Activated naive CD4-positive, alpha-beta T cell treated with anti-CD3 and anti-CD28 coated beads, Interleukin-2, amount 50 U/mL, for 72 hours (primary cell): ENCODE measurements at places on chromosomes 4 and X.
A peak's percentile ranks its signal among the peaks of the same experiment; 100 is the strongest.

GRCh38 chrX:108384783-108385182 is 53.4 kb downstream of the COL4A6 start:
- no peak for DNase-seq

- DNase-seq = no peak
Measured at GRCh38 chrX:116204932-116205331, 34.4 kb downstream of the AGTR2 start.

GRCh38 chr4:159540038-159540437 is 437.2 kb downstream of the RAPGEF2 start:
- no peak for DNase-seq

GRCh38 chrX:287670-288069 is 6.5 kb downstream of the PLCXD1 start:
- no peak for DNase-seq

DNA sequence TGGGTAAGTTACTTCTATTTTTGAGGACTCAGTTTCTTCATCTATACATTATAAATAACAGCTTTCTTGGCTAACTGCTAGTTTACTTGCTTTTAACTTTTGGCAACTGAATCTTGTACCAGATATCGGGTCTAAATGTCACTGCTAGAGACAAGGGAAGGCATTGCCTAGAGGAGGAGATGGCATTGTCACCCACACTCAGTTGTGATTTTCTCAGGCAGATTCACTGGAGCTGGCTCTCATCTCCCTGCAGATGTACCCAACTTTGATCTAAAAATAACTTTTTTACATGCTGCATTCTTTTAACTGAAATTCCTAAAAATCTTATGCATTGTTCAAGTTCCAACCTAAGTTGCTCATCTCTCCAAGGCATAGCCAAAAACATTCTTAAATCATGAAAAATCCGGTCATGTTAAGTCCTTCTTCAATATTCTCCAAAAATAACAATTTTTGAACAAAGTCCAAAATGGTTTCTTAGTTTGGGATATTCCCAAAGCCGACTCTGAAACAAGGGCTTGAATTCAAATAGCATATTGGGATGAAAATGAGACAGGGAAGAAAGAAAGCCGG is 469.0 kb upstream of the BOD1L1 start:
- no peak for DNase-seq

GRCh38 chr4:75924309-75924827 is 16.4 kb downstream of the NAAA start:
- DNase-seq = no peak

GRCh38 chrX:2638279-2638678 is 52.8 kb upstream of the CD99 start:
- DNase-seq = no peak

DNA sequence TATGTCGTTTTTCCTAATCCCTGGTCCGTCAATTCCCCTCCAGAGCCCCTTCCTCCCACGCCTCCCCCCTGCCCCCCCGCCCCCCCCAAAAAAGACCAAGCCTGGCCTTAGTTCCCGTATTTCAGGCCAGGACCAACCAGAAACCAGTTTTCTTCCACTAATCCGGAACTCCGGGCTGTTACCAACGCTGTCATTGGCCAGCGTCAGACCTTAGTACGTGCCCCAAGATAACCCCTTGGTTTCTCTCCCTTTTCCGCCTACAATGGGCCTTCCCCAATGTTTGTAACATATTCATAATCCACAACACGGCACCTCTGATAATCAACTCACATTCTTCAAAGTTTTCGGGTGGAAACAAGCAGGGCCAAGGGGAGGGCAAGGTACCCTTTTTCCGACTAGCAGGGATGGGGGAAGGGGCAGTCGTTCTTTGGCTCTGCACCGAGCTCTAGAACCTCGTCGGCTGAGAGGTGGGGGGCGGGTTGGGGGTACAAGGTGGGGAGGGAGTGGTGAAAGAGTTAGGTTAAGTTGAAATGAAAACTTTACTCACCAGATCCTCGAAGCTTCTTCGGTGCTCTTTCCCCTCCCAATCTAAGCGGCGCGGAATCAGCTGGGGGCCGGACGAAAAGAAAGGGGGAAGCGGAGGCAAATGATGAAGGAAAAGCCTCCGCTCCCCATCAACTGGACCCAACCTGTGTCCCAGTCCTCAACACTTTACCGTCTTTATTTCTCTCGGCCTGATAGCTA is 1.5 kb downstream of the BRWD3 start:
- DNase-seq = peak; percentile 68

DNA sequence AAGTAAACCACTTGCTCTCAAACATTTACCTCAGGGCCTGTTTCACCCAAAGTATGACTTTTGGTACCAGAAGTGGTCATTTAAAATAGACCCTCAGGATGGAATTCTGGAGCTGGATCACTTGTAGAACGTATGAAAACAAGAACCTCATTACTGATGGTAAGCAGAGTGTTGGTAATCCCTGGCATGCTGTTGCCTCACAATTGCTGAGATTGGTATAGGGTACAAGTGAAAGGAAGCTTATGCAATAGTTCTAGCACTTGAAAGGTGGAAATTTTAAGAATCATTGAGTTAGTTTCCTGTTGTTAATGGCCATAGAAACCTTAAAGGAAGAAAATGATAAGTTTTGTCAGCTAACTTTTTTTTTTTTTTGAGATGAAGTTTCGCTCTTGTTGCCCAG is 22.3 kb upstream of the THOC2 start:
- DNase-seq = no peak

- DNase-seq = no peak
Measured at GRCh38 chrX:97400492-97400891, 516.8 kb downstream of the RPA4 start.

DNA sequence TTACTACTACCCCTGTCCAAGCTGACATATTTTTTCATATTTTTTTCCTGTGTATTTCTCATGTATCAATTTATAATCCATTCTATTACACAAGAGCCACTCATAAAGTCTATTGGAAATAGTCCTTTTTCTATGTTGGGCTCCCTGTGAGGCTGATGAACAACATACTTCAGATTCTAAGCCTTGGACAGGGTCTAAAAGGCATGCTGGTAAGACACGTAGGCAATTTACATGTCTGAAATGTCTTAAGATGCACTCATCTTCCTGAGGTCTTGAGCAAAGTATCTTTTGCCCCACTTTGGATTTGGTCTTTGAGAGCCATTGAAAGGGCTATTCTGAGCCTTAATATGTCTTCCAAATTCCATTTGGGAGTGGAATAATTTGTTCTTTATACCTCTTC is 31.8 kb downstream of the OCIAD1 start:
- no peak for DNase-seq

DNA sequence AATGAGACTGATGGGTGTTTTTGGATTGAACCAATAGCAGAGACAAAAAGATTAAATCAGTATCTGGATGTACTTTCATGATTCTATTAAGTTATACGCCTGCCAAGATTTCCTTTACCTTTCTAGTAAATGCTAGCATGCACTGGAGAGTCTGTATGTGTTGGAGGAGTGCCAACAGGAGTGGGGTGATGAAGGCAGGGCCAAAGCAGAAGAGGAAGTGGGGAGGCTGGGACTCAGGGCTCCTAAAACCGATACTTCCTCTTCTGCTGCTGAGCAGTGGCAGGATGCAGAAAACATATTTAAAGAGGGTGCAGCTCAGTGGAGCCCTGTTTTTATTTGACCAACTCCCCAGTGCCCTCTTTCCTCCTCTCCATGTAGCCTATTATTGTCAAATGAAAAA is 5.6 kb downstream of the CYSLTR1 start:
- no peak for DNase-seq

GRCh38 chr4:2125023-2125422 is 65.9 kb downstream of the NAT8L start:
- DNase-seq = no peak

DNA sequence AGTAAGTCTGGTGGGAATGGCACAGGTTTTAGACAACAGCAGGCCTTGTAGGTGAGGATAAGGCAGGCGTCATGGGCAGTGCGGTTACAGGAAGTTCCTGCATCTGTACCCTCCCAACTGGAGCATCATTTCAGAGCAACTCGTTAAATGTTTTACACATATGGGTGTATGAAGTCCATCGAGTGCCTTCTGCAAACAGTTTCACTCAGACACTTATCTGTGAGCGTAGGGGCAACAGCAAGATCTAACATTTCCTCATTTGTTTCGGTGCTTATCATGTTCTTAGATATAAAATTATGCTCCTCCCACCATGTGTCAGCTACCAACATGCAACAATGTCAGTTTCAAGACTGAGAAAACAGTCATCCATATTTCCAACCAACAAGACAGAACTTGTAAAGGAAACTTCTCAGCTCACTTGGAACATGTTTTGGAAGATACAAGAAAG is 69.9 kb downstream of the ELOVL6 start:
- DNase-seq = no peak

- DNase-seq = no peak
Measured at GRCh38 chr4:166077782-166078181, 204.7 kb downstream of the TLL1 start.

GRCh38 chr4:132218406-132218805 is 930.7 kb upstream of the PCDH10 start:
- DNase-seq = no peak

GRCh38 chr4:123671636-123672404 is 275.2 kb downstream of the SPRY1 start:
- no peak for DNase-seq

- no peak for DNase-seq
Measured at GRCh38 chr4:89420507-89420906, 112.9 kb upstream of the GPRIN3 start.

DNA sequence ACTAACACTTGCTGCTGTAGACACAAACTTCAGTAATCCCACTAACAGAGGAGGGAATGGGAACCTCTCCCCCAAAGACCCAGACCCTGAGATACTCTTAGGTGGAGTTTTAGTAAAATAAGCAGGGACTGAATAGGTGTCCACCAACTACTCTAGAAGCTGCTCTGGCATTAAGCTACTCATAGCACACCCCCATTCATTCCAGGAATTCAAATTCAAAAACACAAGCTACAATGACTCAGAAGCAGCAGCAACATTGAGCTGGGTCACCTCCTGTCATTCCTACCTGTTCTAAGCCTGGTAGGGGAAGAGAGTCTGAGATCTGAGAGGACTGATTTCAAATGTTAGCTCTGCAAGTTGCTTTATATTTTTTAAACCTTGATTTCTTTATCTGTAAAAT is 135.4 kb upstream of the FRMPD4 start:
- no peak for DNase-seq

DNA sequence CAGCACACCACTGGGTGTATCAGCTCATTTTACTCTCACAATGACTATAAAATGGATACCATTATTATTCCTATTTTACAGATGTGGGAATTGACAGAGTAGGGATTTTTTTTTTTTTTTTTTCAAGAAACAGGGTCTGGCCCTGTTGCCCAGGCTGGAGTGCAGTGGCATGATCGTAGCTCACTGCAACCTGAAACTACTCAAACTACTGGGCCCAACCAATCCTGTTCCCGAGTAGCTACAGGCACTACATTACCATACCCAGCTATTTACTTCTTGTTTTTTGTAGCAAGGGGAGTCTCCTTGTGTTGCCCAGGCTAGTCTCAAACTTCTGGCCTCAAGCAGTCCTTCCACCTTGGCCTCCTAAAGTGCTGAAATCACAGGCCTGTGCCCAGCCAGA is 95.2 kb downstream of the LARP7 start:
- DNase-seq = no peak

- peak; percentile 90 for DNase-seq
Measured at GRCh38 chr4:56387023-56388001, at the start of gene AASDH. Gene AASDH (minus strand): TSS chr4:56387491. CDS start chr4:56384299, 3,192 bp downstream.

DNA sequence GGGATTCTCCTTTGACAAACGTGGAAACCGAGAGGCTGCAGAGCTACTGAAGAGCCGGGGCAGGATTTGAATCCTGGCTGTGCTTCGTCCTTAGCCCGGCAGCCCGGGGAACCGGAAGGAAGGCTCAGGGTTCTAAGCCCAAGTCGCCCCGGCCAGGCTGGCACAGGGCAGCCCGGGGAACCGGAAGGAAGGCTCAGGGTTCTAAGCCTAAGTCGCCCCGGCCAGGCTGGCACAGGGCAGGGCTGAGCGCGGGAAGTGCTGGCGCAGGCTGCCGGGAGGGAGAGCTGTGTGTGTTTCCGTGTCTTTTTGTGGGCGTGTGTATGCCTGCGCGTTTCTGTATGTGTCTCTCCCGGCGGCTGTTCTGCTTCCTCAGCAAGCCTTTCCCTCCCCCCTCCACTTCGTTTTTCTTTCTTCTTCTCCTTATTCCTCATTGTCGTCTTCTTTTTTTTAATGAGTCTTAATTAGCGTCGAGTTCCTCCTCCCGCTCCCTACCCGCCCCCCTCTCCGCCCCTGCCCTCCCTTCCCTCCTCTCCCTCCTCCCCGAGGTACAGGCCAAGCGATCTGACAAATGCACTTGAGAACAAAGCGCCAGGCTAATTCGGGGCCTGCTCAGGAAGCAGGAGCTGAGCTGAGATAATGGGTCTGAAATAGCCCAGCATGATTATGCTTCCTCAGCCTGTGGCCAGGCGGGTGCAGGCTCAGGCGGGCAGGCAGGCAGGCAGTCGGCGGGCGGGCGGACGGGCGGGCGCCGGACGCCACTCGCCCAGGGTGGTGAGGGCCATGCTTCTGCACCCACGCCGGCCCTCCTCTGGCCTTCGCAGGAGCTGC is 65.9 kb downstream of the EFNB1 start:
- DNase-seq = no peak

- no peak for DNase-seq
Measured at GRCh38 chrX:50165727-50166126, 35.1 kb downstream of the AKAP4 start.

DNA sequence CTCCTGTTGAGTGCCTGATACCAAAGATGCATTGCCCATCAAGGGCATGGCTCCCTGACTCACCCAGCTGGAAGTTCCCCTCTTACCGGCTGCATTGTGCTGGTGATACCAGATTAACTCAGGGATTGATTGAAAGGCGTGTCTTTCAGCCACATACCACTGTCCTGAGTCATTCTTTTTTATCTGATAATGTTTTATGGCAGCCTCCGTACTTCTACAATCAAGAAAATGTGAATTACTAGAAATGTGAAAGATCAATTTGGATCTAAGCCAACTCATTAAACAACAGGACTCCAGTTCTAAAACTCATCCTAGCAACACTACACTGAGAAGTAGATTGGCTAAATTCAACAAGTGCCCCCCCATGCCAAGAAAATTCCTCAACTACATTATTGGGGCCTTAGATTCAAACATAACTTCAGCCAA is 40.0 kb downstream of the TXK start:
- peak; percentile 65 for DNase-seq

- DNase-seq = no peak
Measured at GRCh38 chr4:168634276-168634802, 137.5 kb downstream of the PALLD start.

GRCh38 chrX:33156152-33156726 is 55.1 kb downstream of the DMD start:
- no peak for DNase-seq

- DNase-seq = no peak
Measured at GRCh38 chrX:22037225-22037624, 5.1 kb downstream of the PHEX start.

- DNase-seq = no peak
Measured at GRCh38 chrX:107721318-107721717, 54.3 kb downstream of the TSC22D3 start.

GRCh38 chr4:156971676-156972378 is at the start of gene PDGFC:
Gene PDGFC (minus strand): TSS chr4:156971799. CDS start chr4:156970903, 896 bp downstream.
- DNase-seq = no peak

- DNase-seq = peak; percentile 73
Measured at GRCh38 chrX:20442597-20442996, 175.9 kb upstream of the RPS6KA3 start.

GRCh38 chrX:103073467-103073866 is 9.5 kb upstream of the BEX1 start:
- DNase-seq = no peak
